ENCODE measurements at places on chromosomes 6 and 20.

- DNase-seq: no peak
Observed at GRCh38 chr20:19453410-19453809, 241.0 kb downstream of the SLC24A3 start.

GRCh38 chr6:36349240-36349639 lies 12.6 kb upstream of the BNIP5 start:
- no peak for DNase-seq

DNA sequence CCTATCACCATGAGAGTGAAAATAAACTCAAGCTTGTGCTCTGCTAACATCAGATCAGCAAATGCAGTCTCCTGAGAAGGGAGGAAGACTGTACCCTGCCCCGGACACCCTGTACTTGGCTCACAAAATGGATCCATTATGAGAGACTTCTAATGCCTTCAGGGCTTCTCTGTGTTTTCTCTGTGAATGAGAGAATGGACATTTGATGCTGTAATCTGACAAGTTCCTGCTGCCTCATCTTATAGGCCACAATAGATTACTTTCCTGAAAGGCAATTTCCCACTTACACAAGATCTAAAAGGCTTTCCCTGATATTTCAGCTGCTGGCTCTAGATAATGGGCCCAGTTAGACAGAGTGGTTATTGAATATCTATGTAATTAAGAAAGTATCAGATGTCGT lies 117.2 kb downstream of the OTOR start:
- no peak for DNase-seq

- DNase-seq: no peak
Observed at GRCh38 chr20:53216478-53216855, 244.3 kb downstream of the TSHZ2 start.

DNA sequence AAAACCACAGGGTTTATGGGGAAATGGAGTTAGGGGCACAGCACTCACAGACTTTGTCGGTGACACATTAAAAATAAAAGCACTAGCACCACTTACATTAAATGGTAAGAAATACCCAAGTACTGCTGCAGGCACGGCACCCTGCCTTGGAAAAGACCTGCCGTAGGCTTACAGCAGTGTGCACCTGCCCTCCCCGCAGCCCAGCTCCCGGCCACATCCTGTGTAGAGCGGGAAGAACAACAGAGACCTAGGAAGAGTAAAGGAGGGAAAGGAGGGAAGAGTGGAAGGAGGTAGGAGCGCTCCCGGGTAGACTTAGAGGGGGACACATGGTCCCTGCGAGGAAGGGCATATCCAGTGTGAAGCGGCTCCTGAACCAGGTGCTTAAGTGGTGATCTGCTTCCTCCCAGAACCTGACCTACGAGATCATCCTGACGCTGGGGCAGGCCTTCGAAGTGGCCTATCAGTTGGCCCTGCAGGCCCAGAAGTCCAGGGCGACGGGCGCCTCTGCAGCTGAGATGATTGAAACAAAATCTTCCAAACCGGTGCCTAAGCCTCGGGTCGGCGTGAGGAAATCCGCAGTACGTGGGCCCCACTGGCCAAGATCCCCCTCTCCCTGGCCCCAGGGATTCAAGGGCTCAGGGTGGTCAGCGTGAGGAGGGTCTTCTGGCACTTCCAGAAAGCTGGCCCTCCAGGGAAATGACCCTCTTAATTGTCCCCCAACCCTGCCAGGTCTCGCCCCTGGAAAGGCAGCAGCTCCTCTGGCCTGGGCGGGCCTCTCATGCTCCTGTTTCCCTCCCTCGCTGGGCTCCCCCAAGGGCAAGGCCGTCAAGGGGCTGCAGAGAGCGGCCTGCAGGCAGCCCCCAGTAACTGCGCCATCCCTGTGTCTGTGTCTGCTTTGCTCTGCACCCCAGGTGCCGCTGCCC lies 55.5 kb downstream of the TCP11 start:
- DNase-seq: no peak

GRCh38 chr6:7138921-7139358 lies 31.2 kb downstream of the RREB1 start:
- no peak for DNase-seq

- DNase-seq: no peak
Observed at GRCh38 chr6:4018924-4019236, 60.1 kb downstream of the FAM217A start.

DNA sequence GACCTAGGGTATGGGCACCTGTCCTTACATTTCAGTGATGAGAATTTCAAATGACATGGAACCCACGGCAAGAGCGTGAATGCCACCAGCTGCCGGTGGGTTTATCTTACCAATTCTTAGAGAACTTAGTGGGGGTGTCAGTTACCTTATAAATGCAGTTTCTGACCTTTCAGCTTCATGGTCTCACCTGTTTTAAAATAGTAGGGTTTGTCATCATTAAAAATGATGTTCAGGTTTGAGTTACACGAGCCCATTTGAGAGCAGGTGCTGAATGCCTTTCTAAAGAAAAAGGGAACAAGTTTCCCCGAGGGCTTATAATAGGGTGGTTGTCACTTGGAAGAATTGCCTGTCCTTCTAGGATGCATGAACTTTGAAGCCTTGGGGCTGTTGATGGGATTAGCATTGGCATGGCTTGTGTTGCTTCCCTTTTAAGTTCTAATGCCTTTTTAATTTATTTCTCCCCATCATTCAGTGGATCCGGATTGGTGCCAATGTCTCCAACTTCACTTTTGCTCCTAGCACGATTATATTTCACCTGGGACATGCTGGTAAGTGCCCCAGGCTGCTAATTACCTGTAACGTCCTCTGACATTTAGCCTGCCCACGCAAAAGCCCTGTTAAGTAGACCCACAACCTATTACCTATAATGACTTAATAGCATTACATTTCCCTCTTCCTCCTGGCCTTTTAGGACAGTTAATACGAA lies 27.9 kb downstream of the GHRH start:
- DNase-seq: no peak

Data from stimulated activated CD4-positive, alpha-beta T cell treated with anti-CD3 and anti-CD28 coated beads, TNF-alpha, amount 100 ng/mL, for 1 hour (primary cell).